Kasumi-1 (cell line): ENCODE measurements at places on chromosomes 3 and 15.

GRCh38 chr3:16496408-16497222 lies 16.9 kb downstream of the RFTN1 start:
- no peak for DNase-seq

DNA sequence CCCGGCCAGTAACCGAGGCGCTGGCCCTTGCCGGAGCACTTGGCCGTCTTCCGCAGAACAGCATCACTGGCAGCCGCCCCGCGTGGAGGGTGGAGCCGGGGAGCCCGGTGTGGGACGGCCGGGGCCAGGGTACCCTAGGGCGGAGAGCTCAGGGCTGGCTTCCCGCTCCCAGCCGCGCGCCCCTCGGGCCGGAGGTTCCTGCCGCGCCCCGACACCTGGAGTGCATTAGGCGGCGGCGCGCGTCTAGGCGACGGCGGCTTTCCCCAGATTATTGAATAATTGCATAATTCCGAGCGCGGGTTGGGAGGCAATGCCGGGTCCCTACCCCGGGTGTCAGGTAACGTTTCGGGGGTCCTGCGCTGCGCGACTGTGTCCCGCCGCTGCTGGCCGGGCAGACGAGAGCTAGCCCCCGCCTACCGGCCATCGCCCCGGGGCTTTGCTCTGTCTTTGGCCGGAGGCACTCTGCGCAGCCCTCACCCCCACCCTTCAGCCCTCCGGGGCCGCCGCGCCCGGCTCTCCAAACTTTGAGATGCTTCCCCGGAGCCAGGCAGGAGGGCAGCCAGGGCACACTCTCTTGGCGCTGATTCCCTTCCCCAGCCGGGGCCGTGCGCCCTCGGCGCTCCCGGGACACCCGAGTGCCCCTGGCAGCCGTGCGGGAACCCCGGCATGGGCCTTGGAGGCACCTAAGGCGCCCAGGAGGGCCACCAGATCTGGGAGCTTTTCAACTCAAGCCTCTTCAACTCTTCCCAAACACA lies 749 bp downstream of the ITGA11 start:
- no peak for DNase-seq

DNA sequence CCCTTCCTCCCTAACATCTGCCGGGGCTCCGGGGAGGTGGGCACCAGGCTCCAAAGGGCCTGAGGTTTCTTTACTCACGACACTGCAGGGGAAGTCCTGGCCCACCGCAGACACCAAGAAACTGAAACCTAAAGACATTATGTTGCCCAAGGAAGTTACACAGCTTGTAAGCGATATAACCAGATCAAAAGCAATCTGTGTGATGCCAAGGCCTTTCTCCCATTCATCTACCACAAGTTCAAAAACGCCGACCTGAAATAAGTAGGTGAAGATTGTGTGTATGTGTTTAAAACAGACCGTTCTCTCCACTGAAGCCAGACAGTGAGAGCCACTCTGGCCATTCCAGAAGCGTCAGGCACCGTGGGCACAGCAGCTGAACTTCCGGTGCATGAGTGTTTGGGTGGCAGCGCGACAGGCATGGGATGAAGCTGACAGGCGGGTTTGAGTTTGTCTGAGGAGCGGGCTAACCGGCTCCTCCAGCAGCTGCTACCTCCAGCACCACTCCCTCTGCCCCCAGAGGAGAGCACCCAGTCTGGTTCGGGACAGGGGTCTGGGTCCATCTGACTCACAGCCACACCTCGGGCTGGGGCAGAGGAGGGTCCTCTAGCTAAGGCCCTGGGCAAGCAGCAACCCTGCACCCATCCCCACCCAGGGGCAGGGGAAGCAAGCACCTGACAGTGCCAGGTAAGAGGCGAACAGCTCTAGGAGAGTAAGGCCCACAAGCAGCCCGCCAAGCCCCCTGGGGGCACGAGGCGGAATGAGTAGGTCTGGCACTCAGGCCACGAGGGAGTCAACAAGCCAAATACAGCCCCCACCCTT lies 1.3 kb downstream of the TNK2 start:
- DNase-seq: peak; percentile 55

DNA sequence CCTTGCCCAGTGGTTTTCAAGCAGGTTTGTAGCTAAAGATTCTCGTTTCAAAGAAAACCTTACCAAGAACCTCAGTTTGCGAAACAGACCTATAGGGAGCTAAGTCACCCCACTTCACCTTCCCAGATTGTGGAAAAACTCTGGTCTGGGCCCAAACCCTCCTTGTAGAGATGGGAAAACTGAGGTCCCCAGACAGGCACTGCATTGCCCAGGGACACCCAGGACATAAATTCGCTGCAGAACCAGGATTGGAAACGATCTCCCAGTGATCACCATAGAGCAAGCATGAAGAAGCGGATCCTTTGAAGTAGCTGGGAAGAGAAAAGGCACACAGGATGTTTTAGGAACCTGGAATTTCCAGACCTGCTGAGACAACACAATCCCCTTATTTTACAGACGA lies 85.6 kb upstream of the PIAS1 start:
- no peak for DNase-seq

DNA sequence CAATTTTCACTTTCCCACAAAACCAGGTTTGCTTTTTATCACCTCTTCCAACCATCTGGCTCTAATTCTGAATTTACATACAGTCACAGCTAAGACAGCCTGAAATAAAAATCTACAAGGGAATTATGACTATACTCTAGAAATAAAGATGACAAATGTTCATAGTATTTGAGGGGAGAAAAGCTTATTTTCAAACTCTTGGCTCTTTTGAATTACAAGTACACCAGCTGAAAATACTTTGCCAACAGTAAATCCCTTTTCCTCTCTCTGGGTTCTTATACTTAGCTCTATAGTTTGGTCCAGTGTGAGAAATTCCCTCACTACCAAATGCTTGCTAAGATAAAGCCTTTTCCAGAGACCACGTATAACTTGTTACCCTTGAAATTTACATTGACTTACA lies 1037.9 kb downstream of the ROBO1 start:
- no peak for DNase-seq

- no peak for DNase-seq
Observed at GRCh38 chr15:84949043-84949442, 32.6 kb upstream of the PDE8A start.

GRCh38 chr3:46663591-46664135 lies 29.8 kb downstream of the ALS2CL start:
- DNase-seq: peak; percentile 33

- no peak for DNase-seq
Observed at GRCh38 chr15:71565631-71566160, 244.7 kb upstream of the NR2E3 start.

DNA sequence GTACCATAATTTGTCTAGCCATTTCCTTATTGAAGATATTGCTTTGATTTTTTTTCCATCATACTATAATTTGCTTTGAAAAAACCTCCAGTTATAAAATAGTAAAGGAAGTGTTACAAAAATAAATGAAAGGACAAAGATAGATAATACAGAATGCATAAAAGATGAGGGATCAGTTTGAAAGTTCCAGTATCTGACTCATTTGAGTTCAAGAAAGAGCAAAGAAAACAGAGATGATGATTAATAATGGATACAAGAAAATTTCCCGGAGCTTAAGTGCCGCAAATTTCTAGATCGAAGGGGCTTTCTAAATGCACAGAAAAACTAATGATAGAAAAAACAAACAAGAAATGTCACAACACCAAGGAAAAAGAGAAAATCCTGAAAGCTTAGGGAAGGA lies 4.3 kb downstream of the WDR48 start:
- no peak for DNase-seq

GRCh38 chr15:62469874-62470688 lies 305.0 kb upstream of the C2CD4B start:
- no peak for DNase-seq

GRCh38 chr3:37777835-37778234 lies 83.8 kb upstream of the CTDSPL start:
- DNase-seq: no peak

DNA sequence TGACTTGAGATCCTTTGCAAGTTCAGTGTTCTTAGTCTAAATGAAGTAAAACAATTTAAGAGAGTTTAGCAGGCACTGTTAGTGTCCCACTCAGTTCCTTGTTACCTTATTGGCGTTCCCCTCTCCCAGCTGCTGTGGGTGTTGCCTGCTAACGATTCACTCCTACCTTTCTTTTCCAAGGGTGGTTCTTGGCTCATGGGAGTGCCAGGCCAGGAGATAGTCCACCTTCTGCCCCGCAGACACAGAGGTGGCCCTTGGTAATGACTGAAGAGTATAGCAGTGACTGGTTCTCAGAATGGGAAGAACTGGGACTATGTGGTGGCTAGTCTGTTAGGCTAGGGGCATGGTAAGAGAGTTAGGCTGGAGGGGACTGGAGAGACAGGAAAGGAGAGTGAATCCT lies 240.4 kb downstream of the EDEM1 start:
- no peak for DNase-seq

- DNase-seq: no peak
Observed at GRCh38 chr15:85047271-85047948, 65.8 kb downstream of the PDE8A start.
